Activated CD4-positive, alpha-beta T cell treated with anti-CD3 and anti-CD28 coated beads for 4 hours (primary cell): ENCODE measurements at places on chromosomes 2 and 18.

DNA sequence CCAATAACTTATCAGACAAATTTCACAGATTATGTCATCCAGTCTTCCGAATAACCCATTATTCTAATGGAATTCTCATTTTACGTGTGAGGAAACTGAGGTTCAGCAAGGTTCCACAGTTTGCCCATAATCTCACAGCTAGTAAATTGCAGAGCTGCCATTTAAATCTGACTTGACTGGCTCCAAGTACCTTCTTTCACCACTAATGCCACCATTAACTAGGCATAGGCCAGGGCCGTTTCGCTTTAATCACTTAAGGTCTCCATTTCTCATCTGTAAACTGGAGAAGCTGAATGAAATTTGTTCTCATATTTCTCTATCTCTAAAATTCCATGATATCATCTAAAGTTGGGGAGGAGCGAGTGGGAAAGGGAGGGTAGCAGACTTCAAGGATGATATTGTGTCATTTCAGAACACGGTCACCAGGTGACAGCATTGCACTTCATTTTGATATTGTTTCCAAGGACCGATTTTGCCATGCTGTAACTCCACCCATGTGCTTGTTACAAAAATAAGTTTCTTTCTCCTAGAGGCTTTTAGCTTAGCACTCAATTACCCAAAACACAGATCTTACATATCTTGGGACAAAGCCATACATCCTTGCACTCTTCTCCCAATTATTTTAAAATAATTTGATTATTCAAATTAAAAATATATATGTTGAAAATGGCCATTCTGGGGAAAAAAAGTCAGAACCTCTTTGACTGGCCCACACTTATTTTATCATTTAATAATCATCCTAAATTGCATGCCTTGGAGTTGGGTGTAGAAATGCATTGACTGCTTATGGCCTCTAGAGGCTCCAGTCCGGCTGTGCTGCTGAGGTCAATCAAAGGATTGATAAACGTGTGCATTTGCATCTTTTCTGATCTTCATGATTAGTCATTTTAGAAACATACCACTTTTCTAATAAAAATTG is 123.8 kb downstream of the AKAIN1 start:
- DNase-seq, result peak; percentile 6

- DNase-seq, result no peak
Observed at GRCh38 chr18:36499938-36500337, 202.4 kb downstream of the FHOD3 start.

GRCh38 chr18:50870138-50870845 is 8.6 kb upstream of the ME2 start:
- DNase-seq, result no peak

GRCh38 chr2:50098242-50098641 is 933.7 kb downstream of the NRXN1 start:
- no peak for DNase-seq

DNA sequence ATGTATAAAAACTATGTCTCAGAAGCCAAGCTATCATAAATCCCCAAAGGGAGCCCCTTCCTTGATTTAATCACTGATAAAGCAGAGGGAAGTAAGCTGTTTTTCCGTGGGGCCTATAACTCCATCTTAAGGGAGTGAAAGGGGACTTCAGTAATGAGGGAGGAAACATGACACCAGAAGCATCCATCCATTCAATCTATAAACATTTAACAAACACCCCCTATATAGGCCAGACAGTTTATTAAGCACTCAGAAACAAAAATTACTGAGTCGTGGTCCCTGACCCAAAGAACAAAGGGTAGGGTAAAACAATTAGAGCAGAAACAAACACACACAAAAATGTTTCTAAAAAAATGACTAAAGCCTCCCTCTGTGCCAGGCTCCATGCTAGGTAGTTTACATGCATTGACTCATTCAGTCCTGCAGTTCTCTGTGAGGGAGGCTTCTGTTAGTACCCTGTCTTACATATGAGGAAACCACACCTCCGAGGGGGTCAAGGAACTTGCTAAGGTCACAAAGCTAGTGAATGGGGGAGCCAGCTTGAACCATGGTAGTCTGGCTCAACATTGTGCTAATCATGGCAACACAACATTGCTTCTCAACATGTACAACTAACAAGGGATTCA is 472.1 kb downstream of the CDH2 start:
- no peak for DNase-seq

DNA sequence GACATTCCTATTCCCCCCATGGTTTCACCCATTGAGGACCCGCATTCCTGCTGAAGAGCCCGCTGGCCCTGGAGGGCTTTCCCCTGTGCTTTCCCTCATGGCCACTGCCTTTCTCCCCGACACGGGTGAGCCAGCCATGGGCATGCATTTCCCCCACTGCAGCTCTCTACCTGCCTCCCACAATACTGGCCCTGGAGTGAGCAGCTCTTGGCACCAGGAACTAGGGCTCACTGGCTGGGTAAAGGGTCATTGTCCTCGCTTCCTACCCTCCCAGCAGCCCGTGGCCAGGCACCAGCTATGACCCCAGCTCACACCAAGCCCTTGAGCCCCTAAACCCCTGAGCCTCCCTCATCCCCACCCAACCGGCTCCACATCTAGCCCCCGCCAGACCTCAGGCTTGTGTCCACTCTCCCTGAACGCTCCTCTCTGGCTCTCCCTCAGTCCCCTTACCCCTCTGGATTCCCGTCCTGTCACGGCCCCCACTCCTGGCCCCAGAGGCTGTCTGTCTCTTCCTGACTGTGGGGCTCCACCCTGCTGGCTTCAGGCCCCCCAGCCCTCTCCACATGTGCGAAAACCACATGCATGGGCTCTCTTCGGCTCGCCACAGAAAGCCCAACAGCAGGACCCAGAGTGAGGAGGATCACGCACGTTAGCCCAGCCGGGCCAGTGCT is 199.8 kb downstream of the ZFP36L2 start:
- DNase-seq, result no peak
